ENCODE measurements at places on chromosomes 3 and 15.

DNA sequence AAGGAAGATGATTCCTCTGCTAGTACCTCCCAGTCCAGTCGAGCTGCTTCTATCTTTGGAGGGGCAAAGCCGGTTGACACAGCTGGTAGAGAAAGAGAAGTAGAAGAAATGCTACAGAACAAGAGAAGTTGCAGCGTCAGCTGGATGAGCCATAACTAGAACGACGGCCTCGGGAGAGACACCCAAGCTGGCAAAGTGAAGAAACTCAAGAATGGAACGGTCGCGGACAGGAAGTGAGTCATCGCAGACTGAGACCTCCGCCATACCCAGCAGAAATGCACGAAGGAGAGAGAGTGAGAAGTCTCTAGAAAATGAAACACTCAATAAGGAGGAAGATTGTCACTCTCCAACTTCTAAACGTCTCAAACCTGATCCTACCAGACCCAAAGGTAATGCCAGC is 19.0 kb upstream of the PARP14 start:
- DNase-seq: peak; percentile 67

GRCh38 chr3:80338366-80338765 is 570.6 kb upstream of the ROBO1 start:
- no peak for DNase-seq

- peak; percentile 69 for DNase-seq
Observed at GRCh38 chr3:179146911-179147513, 1.1 kb upstream of the PIK3CA start.

DNA sequence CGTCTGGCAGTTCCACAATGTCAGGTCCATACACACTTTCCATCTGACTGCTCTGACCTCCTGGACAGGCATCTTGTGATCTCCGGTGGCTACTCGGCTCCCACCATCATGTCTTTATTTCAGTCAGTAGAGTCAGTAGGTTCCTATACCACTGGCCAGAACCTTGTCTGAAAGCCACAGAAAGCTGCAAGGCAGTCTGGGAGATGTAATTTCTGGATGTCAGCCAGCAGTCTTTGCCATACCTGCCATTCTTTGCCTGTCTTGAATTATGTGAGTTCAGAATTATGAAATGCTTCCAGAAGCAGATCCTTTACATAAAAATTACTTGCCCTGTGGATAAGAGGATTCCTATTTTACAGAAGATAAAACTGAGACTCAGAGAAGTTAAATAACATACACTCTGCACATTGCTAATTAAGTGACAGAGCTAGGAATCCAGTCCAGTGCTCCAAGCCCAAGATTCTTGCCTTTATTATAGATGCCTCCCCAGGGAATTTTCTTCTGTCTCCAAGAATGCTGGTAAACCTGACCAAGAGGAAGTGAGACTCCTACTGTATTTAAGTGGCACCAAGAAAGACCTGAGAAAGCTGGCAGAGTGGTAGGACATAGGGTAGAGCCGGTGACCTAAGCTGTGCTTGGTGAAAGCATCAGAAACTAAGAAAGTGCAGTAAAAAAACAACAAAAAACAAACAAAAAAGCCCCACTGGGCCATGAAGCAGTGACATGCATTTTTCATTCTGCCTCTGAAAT is 75.6 kb downstream of the IQCH start:
- DNase-seq: no peak

DNA sequence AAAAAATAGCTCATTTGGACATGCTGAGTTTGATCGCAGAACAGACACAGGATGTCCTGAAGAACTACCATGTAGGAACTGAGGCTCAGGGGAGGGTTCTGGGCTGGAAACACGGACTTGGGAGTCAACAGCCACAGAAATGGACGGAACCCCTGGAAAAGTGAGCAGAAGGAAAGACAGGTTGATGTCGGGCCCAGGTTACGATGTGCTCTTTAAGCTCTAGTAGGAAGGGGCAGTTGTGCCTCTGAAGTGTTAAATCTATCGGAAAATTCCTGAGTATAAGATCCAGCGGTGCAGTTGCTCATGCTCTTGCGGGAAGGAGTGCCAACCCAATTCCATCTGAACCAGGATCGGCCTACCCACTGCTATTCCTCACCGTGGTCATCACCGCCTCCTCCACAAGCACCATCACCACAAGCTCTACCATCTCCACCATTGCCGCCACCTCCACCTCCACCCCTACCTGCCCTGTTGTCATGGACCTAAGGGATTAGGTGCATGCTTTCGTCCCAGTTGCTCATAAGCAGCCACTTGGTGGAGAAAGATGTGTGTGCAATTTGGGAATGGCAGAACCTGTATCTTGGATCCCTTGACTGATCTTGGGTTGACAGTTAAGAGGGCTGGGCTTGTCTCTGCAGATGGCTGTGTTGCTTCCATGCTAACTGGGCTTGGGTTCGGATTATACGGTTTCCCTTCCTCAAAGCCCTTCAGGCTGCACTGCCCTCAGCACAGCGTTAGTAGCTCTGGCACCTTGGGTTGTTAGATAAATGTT is 108.5 kb downstream of the ASB7 start:
- no peak for DNase-seq

DNA sequence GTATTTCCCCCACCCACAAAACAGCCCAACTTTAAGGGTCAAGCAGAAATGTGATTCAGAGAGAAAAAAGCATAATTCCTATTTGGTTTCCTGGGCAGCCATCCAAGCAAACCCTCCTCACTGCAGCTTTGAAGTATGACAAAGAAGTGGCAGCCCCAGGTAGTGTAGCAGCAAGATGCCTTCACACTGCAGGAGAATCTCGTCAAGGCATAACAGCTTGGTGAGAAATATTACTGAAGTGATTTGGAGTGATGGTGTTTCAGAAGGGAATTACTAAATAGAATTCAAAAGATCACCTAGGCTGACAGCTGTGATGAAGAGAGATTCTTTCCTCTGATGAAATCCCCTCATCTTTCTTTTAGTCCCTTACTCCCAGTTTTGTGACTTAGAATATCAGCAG is 173.9 kb downstream of the PYDC2 start:
- DNase-seq: no peak

GRCh38 chr15:38668898-38669391 is 104.3 kb upstream of the RASGRP1 start:
- DNase-seq: no peak
